ENCODE measurements at places on chromosomes 3 and 15.

DNA sequence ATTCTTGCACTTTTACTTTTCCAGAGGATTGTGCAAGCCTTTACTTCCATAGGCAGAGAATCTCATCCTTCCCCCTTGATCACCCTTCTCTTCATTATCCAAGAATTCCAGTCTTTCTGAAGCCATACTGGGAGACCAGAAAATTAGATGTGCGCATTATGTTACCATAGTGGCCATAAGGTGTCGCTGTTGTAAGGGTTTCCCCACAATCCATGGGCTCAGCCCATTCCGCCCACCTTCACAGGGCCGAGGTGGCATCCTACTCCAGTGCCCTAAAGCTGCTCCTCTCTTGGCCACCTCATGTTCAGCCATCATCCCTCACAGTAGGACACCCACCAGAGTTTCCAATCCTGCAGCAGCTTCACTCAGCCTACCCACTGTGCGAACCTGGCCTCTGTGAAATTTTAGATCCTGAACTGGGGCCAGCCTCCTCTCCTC, 35.0 kb downstream of the CTSH start:
- no peak for DNase-seq

DNA sequence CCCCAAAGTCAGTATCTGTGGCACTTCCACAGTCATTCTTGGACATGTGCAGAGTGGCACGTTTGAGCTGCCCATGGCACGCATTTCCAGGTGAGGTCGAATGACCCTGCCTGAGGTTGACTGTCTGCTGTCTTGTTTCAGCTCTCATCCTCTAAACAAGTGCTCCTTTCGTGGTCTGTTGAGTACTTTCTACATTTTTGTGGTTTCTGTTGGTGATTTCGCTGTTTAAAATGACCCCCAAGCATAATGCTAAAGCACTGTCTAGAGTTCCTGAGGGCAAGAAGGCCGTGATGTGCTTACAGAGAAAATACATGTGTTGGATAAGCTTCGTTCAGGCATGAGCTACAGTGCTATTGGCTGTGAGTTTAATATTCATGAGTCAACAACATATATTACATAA, 40.0 kb upstream of the SAMMSON start:
- DNase-seq = no peak

GRCh38 chr3:137131081-137131480, 173.3 kb downstream of the IL20RB start:
- DNase-seq = no peak

DNA sequence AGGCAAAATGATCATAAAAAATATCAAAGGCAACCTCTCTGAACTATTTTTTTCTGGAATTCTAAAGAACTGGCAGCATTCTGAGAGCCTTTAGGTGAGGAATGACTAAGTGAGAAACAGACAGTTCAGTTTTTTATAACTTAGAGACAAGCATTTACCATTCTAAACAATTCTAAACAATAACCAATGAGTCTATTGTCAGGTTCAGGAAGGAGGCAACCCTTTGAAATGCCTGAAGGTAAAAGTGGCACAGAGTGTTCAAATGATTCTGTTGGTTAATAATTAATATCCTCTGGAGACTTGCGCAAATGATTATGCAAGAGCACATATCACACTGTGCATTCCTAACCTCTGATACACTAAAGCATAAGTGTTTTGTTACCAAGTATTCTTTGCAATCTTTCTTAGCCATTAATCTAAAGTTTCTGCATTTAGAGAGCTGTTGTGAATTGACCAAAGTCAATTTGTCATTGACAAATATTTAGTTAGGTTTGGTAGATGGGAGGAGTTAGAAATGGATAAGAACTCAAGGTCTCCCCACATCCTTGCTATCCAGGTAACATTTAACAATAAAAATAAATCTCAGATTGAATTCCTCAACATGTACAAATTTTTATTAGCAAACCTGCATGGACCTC, 9.2 kb upstream of the TGFBR2 start:
- no peak for DNase-seq

DNA sequence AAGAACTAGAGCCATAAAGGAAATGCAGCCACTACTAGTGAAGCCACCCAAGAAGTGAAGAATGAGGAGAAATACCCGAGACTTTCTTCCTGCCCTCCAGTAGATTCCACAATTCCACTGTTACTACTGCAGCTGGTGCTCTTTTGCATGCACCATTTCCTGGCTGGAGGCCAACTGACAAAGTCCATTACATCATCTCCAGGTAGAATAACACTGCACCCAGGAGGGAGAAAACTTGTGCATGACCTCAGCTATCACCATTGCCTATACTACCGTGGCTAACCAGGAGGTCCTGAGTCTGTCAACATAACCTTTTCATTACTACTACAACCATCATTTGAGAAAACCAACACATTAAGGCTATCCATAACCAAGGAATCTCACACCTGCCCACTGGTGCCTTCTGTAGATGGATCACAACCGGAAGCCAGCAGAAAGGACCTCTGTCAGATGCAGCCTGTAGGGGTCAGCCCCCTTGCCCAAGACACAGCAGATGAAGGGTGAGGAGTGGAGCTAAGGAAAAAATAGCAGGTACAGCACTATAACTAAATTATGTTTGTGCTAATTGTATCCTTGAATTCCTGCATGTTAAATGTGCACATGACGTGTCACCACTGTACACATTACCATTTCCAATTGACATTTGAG, 200.8 kb upstream of the C2CD4B start:
- DNase-seq = no peak

DNA sequence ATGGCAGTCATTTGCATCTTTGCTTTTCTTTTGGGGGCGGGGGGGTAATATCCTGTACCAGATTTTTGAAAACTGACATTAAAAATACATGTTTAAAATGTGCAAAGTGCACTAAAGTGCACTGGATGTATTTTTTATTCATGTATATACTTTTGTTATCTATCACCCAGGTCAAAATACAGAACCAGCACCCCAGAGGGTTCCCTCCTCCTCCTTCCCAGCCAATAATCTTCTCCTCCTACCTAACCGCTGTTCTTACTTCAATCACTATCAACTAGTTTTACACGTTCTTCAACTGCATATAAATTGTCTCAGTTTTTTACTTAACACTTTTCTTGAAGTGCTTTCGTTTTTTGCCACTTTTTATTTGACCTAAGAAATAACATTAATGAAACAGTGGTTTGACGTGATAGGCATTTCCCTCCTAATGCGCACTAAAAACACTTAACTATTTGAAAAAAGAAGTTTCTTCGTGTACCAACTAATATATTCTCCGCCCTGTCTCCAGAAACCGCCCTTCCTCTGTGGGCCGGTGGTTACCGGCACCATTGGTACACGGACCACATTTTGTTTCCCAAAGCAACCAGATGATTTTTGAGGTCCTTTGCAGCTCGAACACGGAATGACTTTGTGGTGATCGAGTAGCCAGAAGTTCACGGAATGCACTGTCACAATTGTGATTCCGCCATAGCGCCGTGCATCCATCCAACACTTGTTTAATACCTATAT, 836 bp upstream of the AKAP13 start:
- DNase-seq = no peak

- no peak for DNase-seq
Measured at GRCh38 chr3:425079-425478, 228.5 kb downstream of the CHL1 start.

DNA sequence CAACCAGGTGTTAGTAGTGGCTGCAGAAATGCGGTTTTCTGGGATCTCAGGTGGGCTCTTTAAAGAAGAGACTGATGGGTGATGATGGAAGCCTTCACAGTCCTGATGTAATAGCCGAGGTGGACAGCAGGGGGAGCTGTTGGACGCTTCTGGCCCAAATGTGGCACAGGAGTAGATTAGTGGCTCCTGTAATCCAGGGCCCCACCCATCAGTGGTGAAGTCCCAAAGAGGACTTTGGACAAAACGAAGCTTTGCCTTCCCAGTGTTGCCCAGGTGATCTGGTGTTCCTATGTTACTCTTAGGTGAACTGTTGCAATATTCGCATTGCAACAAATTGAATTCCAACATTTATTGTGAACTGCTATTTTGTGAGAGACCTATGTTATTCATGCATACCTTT, 31.8 kb upstream of the MYZAP start:
- peak; percentile 61 for DNase-seq

DNA sequence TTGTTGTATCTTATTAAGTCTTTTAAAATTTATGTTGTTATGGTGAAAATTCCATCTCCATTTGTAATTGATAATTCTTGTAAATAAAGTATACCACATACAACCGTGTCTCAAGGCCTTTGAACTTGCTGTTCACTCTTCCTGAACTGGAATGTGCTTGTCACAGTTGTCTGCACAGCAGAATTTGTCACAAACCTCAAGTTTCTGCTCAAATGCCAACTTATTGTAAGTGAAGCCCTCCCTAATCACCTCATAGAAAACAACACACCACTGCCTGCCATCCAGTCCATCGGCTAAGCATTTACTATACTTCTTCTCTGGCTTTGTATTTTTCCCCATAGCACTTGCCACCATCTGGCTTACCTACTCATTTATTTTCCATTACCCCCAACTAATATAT, 192.3 kb downstream of the THRB start:
- no peak for DNase-seq

DNA sequence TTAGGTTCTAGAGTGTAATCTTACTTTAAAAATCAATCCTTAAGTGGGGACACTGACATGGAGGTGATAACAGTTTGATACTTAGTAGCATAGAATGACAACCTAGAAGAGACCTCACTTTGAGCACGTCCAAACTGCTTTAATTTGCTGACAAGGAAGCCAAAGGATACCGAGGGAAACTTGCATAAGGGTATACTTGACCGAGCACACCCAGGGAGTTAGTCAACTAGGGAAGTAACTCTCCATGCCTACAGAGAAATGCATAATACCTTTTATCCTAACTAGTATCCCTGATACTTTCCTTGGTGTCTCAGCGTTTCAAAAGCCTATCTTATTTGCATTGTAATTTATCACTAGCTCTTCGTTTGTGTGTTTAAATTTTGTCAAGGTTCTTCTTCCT, 5.5 kb upstream of the TPRG1 start:
- no peak for DNase-seq

DNA sequence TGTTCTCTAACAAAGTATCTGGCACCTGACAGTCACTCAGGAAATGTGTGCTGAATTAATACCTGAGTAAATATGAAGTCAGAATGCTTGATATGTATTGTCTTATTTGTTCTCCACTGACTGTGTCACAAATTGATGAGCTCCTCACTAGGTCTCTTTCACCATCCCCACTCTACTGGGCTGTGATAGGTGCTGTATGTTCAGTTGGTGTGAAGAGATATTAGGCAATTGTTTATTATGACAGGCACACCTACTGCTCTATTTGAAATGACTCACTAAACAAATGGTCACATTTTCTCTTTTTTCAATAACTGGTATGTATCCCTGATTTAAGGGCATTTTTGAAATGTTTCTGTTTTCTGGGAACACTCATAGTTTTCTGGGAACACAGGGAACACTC, 25.2 kb upstream of the CCDC39 start:
- no peak for DNase-seq

- no peak for DNase-seq
Measured at GRCh38 chr15:100340721-100341238, 995 bp downstream of the ADAMTS17 start.

GRCh38 chr3:107662586-107662985, 139.8 kb downstream of the BBX start:
- no peak for DNase-seq

- no peak for DNase-seq
Measured at GRCh38 chr15:31236184-31237042, 90.2 kb upstream of the KLF13 start.

DNA sequence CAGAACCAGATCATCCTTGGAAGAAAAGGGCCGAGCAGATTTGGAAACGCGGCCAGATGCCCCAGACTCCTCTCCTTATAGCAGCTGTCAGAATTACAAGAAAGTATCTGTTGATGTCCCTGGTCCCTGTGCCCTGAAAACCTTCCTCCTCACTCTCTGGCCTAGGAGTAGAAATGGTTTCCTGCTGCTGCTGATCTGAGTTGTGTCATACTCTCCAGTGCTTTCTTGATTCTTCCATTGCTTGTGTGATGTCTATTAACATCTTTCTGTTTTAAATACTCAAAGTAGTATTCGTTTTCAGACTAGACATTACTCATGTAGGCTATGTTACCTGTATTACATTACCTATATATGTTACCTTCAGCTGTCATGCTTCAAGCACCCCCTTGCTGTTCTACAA, 26.8 kb upstream of the HERC1 start:
- no peak for DNase-seq

DNA sequence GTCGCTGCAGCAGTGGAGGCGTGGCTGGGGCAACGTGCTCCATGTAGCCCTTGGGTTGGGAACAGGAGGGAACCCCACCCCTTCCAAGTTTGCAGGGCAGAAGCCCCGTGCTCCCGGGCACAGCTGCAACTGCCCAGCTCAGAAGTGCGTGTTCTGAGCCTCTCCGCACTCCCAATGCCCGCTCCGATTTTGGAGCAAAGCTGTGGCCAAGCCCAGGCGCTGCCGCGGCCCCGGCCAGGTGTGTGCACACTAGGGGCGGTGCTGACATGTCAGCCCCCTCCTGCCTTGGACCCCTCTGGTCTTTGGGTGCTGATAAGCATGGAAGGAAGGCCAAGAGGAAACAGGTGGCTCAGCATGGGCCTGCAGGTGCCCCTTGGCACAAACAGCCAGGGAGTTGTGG, 87.6 kb upstream of the TTBK2 start:
- no peak for DNase-seq

DNA sequence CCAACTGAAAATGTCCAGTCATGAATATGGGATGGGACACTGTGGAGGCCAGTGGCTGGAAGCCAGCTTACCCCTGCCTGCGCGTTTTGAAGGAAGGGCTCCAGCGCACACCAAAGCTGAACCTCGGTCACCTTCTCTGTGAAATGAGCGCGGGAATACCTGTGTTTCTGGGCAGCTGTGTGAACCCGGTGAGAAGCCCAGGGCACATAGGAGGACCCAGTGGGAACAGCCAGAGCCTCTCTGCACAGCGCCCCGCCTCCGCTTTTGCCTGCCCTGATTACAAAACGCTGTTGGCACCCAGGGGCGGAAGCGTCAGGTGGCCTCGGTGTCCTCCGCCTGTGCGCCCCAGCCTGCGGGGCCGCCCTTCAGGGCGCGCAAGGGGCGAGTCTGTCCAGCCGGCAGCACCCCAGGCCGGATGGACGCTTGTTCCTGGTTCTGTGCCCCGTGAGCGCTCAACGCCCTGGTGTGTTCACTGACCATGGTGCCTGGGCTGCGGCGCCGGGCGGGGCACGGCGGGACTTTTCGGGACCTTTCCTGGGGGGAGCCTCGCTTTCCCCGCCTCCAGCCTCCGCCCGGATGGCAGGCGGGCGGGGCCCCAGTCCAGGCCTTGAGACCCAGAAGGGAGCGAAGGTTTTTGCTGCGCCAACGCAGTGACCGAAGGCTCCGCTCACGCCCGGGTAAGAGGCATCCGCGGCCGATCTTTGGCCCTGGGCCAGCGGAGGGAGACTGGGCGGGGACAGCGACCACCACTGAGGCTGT, at the start of gene SQOR:
TSS of gene SQOR (plus strand) at position 598 of the 759 bp plus-strand sequence. CDS start 23,895 bp downstream, outside the sequence.
- peak; percentile 69 for DNase-seq

- DNase-seq = no peak
Measured at GRCh38 chr3:185560676-185561075, 8.3 kb upstream of the LIPH start.

All from stimulated activated naive CD8-positive, alpha-beta T cell treated with anti-CD3 and anti-CD28 coated beads, Interleukin-15, amount 100 ng/mL, for 72 hours (primary cell).